ENCODE measurements at places on chromosomes 6 and 20.

GRCh38 chr20:3244613-3245012 is 5.6 kb upstream of the SLC4A11 start:
- no peak for DNase-seq

- no peak for DNase-seq
Measured at GRCh38 chr6:111806165-111806547, 67.1 kb downstream of the FYN start.

- no peak for DNase-seq
Measured at GRCh38 chr6:63440594-63440993, 120.8 kb upstream of the LGSN start.

GRCh38 chr20:60116128-60116909 is 158.1 kb downstream of the CDH26 start:
- no peak for DNase-seq

- no peak for DNase-seq
Measured at GRCh38 chr20:21387528-21387927, 9.8 kb downstream of the NKX2-4 start.

- no peak for DNase-seq
Measured at GRCh38 chr6:152977556-152977955, 5.3 kb downstream of the FBXO5 start.

GRCh38 chr20:46835418-46835817 is 59.2 kb upstream of the EYA2 start:
- DNase-seq = no peak

DNA sequence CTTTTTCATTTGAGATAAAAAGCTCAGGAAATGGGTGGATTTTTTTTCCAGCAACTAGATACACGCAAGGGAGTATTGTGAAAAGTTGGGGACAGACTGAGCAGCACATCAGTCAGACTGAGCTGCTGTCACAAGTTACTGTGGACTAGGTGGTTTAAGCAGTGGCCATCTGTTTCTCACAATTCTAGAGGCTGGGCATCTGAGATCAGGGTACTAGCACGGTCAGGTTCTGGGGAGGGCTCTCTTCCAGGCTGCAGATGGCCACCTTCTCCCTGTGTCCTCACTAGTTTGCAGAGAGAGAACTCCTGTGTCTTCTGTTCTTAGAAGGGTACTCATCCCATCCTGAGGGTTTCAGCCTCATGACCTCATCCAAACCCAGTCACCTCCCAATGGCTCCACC is 178.3 kb downstream of the SYNDIG1 start:
- DNase-seq = no peak

DNA sequence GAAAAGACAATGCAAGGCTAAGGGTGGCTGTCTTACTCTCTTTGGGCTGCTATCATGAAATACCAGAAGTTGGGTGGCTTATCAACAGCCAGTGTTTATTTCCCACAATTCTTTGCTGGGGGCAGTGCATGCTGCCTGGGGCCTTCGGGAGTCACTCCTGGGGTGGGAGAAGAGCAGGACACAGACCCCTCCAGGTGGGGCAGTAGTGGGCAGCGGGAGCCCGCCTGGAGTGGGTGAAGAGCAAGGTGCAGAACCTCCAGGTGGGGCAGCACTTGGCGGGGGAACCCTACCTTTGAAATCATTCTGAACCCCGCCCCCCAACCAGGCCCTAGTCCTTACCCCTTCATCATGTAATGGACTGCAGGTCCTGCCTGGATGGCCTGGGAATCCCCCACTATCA is 69.6 kb upstream of the THBS2 start:
- DNase-seq = no peak

- DNase-seq = no peak
Measured at GRCh38 chr6:31332637-31333602, 24.1 kb downstream of the HLA-B start.

DNA sequence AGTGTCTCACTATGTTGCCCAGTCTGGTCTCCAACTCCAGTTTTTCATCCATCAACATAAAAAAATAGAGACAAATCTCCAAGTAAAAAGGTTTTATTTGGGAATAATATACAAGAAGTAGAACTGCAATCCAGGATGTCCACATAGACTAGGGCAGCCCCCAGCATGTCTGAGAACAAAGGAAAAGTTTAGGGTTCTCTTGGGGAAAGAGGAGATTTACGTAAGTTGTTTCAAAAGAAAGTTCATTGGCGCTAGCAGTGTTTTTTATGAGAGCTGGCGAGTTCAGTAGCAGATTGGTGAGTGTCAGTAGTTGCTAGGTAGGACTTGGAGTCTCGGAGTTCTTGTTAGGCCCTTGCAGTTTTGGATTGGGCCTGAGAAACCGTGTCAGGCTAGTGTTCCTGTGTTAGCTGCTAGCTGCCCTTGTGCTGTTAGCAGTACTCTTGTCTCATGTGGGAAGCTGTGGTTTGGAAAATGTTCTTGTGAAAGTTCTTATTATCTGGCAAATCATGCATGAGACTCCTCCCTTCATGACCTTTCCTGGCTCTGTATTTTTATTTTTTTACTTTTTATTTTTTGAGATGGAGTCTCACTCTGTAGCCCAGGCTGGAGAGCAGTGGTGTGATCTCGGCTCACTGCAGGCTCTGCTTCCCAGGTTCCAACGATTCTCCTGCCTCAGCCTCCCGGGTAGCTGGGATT is 24.7 kb downstream of the TTLL9 start:
- DNase-seq = no peak

DNA sequence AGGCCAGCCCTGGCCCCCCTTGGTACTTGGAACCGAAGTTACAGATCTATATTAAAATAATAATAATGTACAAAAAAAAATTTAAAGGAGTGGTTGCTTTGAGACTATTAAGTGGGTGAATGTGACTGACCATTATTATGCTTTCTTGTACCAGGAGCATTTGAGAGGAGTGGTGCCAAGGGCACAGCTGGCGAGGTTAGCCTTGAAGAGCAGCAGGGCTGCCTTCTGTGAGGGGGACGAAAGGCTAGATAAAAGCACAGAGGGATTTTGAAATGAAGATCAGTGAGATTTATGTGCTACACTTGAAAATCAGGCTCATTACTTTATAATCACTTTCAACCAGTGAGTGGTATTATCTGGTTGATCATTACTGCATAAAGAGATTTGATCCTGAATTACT is 48.6 kb downstream of the FIG4 start:
- no peak for DNase-seq

DNA sequence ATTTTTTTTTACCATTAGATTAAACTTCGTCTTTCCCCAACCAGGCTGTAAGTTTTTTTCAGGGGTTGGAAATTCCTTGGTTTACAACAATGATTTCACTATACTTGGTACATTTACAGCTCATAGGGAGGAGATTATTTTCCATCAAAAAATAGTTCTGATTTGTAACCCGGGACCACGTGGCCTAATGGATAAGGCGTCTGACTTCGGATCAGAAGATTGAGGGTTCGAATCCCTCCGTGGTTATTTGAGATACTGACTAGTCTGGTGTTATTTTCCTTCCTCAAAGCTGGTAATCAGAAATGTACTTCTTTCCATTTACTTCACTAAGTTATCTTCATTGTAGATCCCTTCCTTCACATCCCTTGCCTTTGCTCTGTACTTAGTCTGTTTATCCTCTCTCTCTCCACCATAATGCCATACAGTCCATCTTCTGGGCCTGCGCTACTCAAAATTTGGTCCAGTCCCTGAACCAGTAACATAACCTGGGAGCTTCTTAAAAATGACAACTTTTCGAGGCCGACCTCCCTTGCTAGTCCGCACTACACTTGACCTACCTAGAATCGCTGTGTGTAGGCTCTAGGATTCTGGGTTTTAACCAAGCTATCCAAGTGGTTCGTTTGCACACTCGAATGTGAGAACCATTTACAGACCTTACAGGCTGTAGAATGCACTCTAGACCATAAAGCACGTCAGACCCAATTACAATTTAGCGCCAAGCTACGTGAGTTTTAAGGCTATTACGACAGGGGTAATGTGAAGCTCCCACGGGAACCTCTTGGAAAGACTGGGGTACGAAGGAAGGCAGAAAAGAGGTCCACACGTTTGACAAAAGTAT is 42.1 kb upstream of the BTN3A2 start:
- DNase-seq = peak; percentile 45

GRCh38 chr6:9890893-9891292 is 524.0 kb downstream of the TFAP2A start:
- no peak for DNase-seq

DNA sequence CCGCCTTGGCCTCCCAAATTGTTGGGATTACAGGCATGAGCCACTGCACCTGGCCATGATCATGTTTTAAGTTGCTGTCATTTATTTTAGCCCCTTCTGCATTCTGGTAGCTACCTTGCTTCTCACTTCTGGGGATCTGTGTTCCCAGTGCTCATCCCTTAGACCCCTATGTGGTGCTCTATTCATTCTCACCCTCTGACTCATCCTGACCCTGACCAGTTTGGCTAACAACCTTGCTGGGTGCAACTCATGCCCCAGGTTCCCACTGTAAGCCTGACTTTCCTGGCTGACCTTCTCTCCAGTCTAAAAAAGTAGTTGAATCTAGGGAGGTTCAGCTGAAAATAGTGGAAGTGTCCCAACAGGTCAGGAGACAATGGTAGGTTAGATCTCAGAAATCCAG is 47.4 kb downstream of the NOX3 start:
- no peak for DNase-seq

DNA sequence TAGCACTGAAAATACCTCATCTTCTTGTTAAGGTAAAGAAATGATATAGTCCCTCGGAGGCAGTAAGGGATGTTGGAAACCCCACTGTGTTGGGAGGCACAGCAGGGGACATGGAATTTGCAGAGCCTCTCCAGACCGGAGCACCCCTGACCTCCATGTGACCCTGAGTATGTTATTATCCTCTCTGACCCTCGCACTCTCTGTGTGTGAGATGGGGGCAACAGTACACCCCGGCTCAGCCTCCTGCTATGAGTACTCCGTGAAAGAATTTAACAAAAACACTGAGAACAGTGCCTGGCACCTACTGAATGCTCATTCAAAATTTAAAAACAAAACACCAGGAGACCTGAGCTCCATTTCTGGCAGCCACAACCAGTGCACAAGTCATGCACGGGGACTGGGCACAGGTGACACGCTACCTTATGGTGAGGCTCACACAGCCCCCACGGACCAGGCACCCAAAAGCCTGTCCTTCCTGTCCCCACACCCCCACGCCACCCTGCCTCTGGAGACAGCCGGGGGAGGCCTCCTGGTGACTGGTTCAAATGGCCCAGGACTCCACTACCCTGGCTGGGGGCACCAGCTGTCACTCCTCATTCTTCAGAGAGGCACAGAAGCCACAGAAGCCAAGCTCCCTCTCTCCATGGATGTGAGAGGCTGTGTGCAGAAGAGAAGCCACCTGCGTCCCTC is 6.1 kb downstream of the NINL start:
- no peak for DNase-seq

DNA sequence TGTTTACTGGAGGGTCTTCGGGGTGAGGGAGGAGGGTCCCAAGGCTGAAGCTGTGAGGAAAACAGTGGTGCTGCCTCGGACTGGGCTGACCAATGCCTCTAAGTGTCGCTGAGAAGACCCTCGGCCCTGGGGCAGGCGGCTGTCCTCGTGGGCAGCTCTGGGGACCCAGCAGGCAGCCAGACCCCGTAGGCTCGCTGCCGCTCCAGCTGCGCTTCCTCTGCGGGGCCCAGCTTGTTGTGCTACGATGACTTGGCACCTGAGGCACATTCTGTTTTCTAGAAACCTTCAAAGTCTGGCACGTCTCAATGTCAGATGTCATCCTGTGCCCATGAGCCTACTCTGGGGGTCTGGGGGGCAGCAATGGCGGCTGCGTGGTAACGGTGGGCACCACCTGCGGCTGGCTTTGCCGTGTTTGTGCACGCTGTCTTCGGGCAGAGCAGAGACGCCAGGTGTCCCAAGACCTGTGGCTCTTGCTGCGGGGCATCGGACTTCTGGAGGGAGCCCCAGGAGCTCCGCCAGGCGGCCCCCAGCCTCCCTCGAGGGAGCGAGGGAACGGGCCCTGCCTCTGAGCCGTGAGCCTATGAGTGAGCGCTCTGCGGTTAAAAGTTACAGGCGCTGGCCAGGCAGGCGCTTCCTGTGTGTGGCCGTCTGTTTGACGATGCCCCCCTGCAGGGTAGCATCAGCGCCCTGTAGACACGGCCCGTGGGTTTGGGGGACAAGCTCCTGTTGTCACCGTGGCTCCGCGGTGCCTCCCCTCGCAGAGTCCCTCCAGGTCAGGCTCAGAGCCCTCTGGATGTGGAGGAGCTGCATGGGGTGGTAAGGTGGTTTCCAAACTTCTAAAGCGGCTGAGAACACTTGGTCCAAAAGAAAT is 6.8 kb downstream of the SLC17A9 start:
- DNase-seq = no peak

DNA sequence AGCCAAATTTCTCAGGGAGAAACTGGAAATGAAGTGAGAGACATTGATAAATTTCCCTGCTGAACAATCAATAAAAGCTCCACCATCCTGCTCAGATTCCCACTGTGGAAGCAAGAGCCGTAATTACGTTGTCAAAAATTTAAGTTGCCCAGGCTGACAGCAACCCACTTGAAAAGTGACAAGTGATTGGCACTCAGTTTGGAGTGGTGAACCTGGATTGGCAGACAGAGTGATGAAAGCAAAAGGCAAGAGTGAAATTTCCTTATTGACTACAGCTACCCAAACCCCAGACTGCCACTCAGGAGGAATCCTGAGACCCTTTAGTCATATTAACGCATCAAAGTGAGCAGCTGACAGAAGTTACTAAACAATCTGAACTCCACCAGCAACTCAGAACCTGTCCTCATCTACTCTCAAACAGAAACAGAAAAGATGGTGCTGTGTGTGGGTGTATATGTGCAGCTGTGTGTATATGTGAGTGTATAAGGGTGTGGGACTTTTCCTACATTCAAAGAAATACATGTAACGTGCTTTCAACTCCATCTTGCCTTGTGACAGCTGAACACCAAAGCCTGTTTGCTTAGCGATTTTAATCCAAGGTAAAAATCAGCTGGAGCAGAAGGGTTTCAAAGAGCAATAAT is 157.4 kb downstream of the PKHD1 start:
- DNase-seq = no peak

GRCh38 chr20:10347086-10347880 is 86.7 kb downstream of the MKKS start:
- no peak for DNase-seq

DNA sequence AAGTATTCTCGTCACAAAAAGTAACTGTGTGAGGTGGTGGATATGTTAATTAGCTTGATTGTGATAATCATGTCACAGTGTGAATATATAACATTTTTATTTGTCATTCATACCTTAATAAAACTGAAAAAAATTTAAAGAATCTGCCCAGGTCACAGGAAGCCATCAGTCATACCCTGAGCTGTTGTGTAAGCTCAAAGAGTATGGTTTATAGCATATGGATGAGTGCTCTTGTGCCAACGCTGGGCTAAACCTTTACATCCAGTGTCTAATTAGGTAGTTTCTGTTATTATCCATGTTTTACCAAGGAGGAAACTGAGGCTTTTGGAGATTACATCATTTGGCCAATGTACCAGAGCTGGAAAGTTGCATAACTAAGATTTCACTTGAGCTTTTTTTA is 11.4 kb downstream of the PKIG start:
- no peak for DNase-seq

GRCh38 chr20:38066969-38067716 is 33.6 kb downstream of the RPRD1B start:
- DNase-seq = no peak
